ENCODE measurements at places on chromosomes 7 and 10.

DNA sequence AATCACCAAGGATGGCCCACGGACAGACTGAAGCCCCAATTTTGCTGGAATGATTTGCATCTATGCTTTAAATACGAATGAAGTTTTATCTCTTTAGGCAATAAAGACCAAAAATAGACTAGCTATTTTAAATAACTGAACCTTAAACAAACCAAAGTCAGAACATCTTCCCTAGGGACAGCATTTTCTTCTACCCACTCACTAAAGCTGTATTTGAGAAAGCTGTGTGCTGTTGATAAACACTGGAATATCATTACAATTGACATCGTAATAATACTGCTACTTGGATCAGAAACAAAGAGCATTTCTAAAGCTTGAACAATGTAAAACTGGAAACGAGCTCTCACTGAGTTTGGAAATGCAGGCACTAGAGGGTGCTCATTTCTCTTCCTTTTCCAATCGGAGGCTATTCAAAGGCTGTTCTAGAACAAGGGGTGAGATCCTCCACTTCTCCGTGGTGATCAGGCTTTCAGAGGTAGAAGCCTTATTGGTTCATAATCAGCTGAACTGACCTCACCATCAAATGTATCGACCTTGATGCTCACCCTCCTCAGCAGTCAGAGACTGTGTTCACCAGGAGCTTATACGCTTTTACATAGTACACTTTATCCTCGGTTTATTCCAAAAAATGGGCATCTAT lies 225.3 kb upstream of the PRSS1 start:
- DNase-seq = no peak

- DNase-seq = no peak
Measured at GRCh38 chr7:100007887-100008286, 7.5 kb upstream of the ZKSCAN1 start.

GRCh38 chr10:99526861-99527504 lies 5.8 kb upstream of the NKX2-3 start:
- no peak for DNase-seq

DNA sequence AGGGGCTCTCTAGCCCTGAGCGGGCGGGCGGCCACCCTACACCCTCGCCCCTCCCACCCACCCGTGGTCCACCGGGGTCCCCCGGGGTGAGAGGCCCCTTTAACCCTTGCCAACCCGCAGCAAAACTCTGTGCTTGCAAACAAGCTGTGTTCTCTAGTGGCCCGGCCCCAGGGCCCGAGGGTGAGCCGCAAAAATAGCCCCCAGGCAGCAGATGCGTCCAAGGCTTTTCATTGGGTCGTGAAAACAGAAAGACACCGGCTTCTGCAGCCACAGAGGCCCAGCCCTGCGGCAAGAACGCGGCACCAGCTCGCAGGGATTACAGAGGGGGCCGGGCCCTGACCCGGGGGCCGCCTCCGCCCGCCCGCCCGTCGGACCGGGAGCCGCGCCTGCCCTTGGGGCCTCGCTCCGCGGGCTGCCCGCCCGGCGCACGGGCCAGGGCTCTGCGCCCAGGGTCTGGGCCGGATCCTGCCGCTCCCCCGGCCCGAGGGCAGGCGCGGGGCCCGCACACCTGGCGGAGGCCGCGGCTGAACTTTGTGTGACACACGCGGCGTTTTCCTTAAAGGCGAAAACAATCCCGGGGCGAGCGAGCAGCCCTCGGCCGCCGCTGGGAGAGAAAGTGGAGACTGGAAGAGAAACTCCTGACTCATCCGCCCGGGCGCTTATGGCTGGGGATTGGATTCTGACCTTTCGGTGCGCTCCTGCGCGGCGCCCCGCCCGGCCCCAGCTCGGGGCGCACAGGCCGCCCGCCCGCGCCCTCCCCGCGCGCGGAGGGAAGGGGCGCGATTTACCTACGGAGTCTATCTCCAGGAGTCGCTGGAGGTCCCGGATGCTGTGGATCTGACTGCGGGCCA lies 2.8 kb downstream of the PDGFA start:
- peak; percentile 31 for DNase-seq

- DNase-seq = no peak
Measured at GRCh38 chr7:141053626-141054025, 20.2 kb upstream of the TMEM178B start.

DNA sequence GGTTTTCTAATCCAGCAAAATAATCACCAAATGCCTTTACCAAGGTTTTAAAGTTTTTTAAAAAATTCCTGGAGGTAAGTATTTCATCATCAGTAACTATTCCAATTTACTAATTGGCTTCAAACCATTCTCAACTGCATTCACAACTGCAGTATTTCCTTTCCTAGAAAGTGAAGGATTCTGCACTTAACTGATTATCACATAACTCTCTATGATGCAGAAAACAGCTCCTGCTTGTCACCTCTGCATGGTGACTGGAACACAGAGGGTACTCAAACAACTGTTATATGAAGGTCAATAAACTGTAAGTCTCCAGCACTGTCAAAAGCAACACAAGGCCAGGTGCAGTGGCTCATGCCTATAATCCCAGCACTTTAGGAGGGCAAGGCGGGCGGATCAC lies 42.6 kb downstream of the SRPK2 start:
- no peak for DNase-seq

DNA sequence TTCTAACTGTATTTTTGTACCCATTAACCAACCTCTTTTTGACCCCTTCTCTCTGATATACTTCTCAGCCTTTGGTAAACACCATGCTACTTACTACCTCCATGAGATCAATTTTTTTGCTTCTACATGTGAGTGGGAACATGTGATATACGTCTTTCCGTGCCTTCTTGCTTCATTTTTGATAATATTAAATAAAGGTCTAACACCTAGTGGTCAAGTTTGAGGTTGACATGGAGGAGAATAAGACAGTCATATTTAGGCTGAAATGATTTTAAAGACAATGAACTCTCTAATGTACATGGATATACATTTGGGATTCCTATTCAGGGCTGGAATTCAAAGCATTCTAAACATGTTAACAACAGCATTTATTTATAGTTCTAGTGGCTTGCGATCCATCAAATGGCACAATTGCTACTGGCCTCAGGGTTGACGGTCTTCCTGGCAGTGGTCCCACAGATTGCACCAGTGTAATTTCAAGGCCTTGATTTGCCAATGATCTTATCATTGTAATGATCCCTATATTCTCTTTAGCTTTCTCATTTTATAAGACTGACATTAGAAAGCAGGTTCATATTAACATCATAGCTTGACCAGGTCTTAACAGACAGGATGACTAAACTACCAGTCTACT lies 315.9 kb upstream of the ETV1 start:
- DNase-seq = no peak

GRCh38 chr10:1210667-1211066 lies 154.5 kb downstream of the WDR37 start:
- no peak for DNase-seq

DNA sequence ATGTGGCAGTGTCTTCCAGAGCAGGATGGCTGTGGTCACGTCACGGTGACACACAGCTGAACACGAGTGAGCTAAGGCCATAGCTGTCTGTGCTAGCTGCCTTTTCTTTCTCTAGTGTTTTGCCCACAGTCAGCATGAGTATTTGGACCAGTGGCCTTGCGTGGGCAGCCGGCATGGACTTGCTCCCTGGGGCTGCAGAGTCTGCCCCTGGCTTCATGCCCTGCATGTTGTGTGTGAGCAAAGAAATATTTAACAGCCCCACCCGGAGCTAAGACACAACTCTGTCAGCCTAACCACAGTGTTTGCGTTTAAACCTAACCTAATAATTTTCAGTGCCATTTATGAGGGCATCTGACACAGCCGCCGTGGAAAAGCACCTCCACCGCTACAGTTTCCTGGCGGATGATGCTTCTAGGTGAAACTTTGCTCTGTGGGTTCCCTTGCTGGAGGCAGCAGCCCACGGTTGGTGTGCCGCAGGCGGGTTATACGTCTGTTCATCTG lies 14.6 kb downstream of the CHST12 start:
- DNase-seq = peak; percentile 42

DNA sequence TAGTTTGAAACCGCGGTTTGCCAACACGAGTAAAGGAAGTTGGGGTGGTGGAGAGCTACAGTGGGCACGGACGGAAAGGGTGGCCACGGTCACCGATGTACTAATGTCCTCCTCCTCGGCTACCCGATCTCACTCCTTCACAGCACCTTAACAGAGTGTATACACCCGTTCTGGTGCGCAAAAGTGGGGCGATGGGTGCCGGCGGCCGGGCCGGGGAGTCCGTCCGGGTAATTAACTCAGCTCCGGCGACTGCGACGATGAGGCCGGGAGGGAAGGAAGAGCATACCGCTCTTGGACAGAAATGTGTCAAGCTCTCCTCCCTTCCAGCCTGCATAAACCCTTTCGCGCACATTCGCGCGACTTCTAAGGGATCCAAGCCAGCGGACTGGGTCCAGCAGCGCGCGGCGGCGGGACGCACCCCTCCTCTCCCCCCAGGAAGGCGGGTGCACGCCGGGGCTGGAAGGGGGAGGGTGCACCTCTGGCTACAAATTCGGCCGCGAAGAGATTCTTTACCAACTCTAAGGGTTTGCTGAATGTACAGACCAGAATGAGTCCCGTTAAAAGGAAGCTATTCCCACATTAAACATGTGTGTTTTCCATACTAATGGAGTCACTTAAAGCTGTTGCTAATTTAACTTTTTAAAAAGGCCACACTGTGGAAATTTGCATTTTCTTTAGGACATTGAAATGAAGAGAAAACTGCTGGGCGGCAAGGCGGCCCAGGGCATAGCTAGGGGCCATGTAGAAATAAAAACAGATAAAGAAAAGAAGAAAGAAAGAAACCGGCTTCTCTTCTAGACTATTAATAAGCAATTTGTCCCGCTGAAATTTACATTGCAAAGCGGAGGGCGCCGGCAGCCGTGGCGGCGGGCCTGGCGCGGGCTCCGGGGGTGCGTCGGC lies 6.6 kb upstream of the EBF3 start:
- no peak for DNase-seq

- no peak for DNase-seq
Measured at GRCh38 chr10:78756604-78757343, 312.0 kb upstream of the ZMIZ1 start.

GRCh38 chr7:5394264-5395105 lies 29.1 kb downstream of the TNRC18 start:
- no peak for DNase-seq

- no peak for DNase-seq
Measured at GRCh38 chr10:5818894-5819293, 5.7 kb upstream of the GDI2 start.

DNA sequence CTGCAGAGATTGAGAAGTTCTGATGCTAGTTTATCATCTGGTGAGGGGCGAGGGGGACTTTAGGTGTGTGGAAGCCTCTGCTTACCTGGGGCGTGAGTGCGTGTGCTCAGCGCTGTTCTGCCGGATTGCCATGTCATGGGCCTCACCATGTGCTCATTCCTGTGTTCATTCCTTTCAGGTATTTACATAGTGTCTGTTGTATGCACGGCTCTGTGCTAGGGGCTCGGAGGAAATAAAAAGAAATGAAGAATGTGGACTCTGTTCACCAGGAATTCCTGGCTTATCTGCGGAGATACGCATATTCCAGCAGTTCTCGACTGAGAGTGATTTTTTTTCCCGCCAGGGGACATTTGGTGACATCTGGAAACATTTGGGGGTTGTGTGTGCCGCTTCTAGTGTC lies 152.0 kb downstream of the CAMK1D start:
- DNase-seq = no peak

GRCh38 chr10:103241262-103242011 lies 4.2 kb upstream of the RPEL1 start:
- no peak for DNase-seq

DNA sequence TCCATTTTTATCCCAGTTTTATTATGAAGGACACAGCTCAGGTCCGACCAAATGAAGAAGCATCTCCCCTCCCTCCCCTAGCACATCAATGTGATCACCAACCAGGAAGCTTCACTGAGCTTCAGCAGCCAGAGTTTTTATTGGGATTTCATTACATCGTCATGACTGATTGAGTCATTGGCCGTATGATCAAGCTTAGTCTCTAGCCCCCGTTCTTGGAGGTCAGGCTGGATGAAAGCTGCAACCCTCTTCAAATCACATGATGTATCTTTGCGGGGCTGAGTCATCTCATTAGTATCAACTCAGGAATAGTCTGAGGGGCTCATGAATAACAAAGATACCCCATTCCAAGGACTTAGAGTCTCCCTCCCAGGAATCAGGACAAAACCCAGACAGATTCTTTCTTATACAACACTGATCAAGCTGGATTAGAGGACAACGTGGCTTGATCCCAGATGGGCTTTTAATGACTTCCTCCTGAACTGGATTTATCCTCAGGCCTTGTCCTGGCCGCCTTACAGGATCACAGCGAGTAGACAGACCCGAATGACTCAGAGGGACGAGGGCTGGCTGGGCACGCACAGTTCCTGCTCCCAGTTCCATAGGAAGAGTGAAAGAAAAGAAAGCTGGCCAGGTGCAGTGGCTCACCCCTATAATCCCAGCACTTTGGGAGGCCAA lies 14.5 kb downstream of the LIMK1 start:
- no peak for DNase-seq

- DNase-seq = no peak
Measured at GRCh38 chr7:88278881-88279280, 27.8 kb downstream of the STEAP4 start.

DNA sequence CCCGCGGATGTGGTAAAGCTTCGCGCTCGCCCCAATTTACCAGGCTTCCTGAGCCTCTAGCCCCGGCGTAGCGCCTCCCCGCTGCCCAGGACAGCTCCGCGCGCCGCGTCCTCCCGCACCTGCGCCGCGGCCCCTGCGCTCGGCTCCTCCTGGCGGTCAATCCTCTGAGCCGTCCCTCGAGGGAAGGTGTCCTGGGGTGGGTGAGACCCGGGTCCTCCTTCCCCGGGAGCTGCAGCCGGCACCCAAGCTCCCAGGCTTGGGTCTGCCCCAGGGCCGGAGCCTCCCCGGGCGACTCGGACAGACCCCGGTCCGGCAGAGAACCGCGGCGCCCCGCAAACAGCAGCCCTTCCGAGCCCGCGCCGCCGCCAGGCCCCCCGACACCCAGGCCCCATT lies 512 bp downstream of the OSBPL3 start:
- peak; percentile 83 for DNase-seq

- DNase-seq = no peak
Measured at GRCh38 chr10:48224296-48224695, 50.2 kb downstream of the FRMPD2 start.

- DNase-seq = no peak
Measured at GRCh38 chr10:112208292-112208691, 24.7 kb upstream of the GPAM start.

Data from NCI-H1417 (cell line).